ENCODE measurements at places on chromosomes 7 and 10. TPM values are rescaled to one million over a fixed set of nuclear protein-coding genes. Genes with fewer than 3 reads are reported as not detected.

Gene CDK1
- total RNA-seq, result 133 TPM

Gene AKR1E2
- total RNA-seq, result 3.4 TPM

- no peak for DNase-seq
- no peaks in the 10 kb centered on the region for H3K4me1 ChIP-seq
- H3K27ac ChIP-seq, result no peak overlapping the region
- no peak overlapping the region for H3K4me3 ChIP-seq
- no peaks in the 10 kb centered on the region for H3K36me3 ChIP-seq
These were observed 31.0 kb downstream of the DENND2A start for GRCh38 chr7:140609646-140610045.

GRCh38 chr7:8260871-8261694 lies 884 bp downstream of the ICA1 start:
- peak overlapping the region; percentile 66 for H3K4me3 ChIP-seq
- DNase-seq, result no peak
- no peaks in the 10 kb centered on the region for H3K36me3 ChIP-seq
- H3K27me3 ChIP-seq, result peaks cover 24% of the 10 kb centered on the region

- H3K27me3 ChIP-seq, result peaks cover 71% of the 10 kb centered on the region
- H3K27ac ChIP-seq, result peak within 1 kb of the TSS; percentile 32
- peak within 1 kb of the TSS; percentile 69 for H3K4me3 ChIP-seq
- DNase-seq, result peak; percentile 36
- H3K36me3 ChIP-seq, result no peaks in the 10 kb centered on the region
These were observed at the start of gene PRKAG2 for GRCh38 chr7:151876899-151877777. Gene PRKAG2, minus strand, starts transcription at chr7:151877115. Its CDS starts 495 bp downstream, at chr7:151876620.

DNA sequence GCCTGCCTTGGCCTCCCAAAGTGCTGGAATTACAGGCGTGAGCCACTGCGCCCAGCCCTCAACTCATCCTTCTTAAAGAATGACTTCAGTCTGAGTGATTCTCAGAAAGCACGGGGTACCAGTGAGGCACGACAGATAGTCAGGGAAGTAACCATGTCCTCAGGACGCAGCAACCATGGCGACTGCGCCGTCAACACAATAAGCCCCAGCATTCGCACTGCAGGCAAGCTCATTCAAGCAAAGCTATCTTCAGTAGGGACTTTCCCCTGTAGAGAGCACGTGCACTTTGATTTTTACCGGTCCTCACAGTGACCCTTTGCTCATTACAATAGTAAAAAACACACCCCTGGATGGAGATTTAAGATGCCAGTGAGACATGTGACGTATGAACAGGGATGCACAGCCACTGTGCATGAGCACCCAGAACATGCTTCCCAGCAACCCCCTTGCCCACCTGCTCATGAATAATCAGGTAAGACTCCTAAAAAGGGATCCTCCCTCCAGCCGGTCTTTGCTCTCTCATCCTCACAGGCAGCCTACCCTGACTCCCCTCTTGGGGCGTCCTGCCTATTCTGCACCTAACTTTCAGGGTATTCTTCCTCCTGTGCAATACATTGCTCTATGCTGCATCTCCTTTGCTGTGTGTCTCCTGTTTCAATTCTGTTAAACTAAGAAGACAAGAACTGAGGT lies 9.1 kb downstream of the WDR86 start:
- H3K36me3 ChIP-seq, result no peaks in the 10 kb centered on the region
- no peaks in the 10 kb centered on the region for H3K4me1 ChIP-seq
- no peak overlapping the region for H3K27ac ChIP-seq
- no peak for DNase-seq
- no peak overlapping the region for H3K4me3 ChIP-seq

GRCh38 chr7:218896-219580 lies 26.7 kb downstream of the FAM20C start:
- H3K4me1 ChIP-seq, result no peaks in the 10 kb centered on the region
- no peaks in the 10 kb centered on the region for H3K36me3 ChIP-seq
- H3K4me3 ChIP-seq, result no peak overlapping the region

Data from thymus (tissue), 14 donors.